Activated naive CD8-positive, alpha-beta T cell treated with anti-CD3 and anti-CD28 coated beads for 36 hours (primary cell): ENCODE measurements at places on chromosomes 3 and 15. TPM values are rescaled to one million over a fixed set of nuclear protein-coding genes. Genes with fewer than 3 reads are reported as not detected.

MAPKBP1 gene
- 13.2 TPM for total RNA-seq

GRCh38 chr3:72335458-72336095 lies 512.7 kb downstream of the SHQ1 start:
- no peak for DNase-seq

GRCh38 chr3:72176537-72177041 lies 391.6 kb upstream of the PROK2 start:
- DNase-seq = no peak

- DNase-seq = no peak
Observed at GRCh38 chr3:56971261-56971660, 89.2 kb upstream of the SPATA12 start.

DNA sequence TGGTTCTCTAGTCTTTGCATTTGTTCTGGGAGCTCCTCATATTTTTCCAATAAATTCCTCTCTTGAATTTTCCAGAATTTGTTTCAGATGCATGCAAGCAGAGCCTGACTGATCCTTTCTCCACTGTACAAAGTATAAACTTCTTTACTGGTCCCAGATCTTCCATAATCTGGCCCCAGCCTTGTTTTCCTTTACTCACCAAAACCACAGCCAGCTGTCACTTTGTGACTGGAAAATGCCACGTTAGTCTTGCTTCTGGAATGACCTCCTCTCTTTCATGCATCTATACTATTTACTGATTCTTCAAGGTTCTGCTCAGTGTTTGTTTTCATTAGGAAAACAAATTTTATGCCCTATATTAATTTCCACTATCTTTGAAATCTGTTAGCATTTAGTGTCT lies 60.4 kb upstream of the SPPL2A start:
- no peak for DNase-seq

DNA sequence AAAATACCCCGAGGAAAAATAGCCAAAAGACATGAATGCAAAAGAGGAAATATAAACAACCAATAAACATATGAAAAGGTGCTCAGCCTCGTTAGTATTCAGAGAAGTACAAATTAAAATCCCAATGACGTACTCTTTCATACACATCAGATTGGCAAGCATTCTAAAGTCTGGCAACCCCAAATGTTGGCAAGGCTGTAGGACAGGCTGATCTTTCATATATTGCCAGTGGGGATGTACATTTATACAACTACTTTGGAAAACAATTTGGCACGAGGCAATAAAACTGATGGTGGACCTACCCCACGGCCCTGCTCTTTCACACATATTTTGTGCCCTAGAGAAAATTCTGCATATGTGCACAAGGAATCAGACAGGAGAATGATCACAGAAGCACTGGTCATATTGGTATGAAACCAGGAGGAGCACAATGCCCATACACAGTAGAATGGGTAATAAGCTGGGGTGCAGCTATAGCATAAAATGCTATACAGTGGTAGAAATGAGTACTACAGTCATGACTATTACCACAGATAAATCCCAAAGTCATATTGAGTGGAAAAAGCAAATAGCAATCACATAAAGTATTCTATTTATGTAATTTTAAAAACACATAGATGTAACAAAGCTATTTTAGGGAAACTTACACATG lies 176.0 kb upstream of the SLC24A5 start:
- DNase-seq = no peak
